Central memory CD8-positive, alpha-beta T cell (primary cell): ENCODE measurements at places on chromosomes 4 and X.

DNA sequence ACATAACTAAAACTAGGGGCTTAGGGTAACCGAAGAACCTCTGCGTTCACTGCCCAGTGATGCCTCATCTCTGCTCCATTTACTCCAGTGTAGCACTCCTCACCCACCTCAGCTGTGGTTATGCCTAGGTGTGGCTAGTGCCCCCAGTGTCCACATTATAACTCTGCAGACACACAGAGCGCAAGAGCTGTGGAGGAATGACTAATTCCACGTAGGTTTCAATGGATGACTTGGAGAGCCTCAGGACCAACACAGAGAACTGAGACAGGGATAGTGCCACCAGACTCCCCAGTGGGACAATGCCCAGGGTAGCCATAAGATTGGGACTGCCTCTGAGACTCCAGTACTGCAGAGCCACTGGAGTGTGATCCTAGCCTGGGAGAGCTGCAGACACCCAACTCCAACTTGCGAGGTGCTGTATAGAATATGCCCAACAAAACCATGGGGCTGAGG is 542.4 kb upstream of the DIPK2B start:
- no peaks in the 10 kb centered on the region for H3K27me3 ChIP-seq
- no peak for DNase-seq
- peaks cover 11% of the 10 kb centered on the region for H3K36me3 ChIP-seq
- peaks cover 5% of the 10 kb centered on the region for H3K4me1 ChIP-seq
- no peak overlapping the region for H3K4me3 ChIP-seq

GRCh38 chrX:1274786-1275185 is 6.2 kb downstream of the CSF2RA start:
- no peak for DNase-seq
- no peaks in the 10 kb centered on the region for H3K4me1 ChIP-seq
- no peaks in the 10 kb centered on the region for H3K27me3 ChIP-seq
- H3K4me3 ChIP-seq = no peak overlapping the region
- no peak overlapping the region for H3K27ac ChIP-seq

- H3K4me1 ChIP-seq = no peaks in the 10 kb centered on the region
- no peak overlapping the region for H3K4me3 ChIP-seq
- no peak for DNase-seq
- no peak overlapping the region for H3K27ac ChIP-seq
- H3K36me3 ChIP-seq = no peaks in the 10 kb centered on the region
These were observed 13.2 kb upstream of the SH3TC1 start for GRCh38 chr4:8185930-8186329.

DNA sequence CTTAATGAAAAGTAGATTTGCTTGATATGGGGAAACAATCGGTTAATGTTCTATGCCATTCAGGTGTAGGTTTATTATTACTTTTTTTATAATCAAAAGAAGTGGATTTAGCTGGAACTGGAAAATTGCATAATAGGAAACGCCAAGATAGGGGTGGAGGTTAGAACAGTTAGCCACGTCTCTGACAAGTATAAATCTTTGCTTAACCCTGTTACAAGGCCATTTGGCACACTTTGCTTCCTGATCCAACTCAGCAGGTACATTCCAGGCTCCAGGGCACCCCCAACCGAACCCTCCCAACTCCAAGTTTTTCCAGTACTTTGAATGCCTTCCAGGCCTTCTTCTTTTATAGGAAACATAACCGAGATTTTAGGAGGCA is 50.6 kb upstream of the ACSL4 start:
- H3K4me1 ChIP-seq = no peaks in the 10 kb centered on the region
- no peaks in the 10 kb centered on the region for H3K27me3 ChIP-seq
- no peak overlapping the region for H3K4me3 ChIP-seq
- no peak for DNase-seq

GRCh38 chr4:12861422-12861821 is 622.7 kb downstream of the RAB28 start:
- no peak overlapping the region for H3K4me3 ChIP-seq
- no peak for DNase-seq
- no peaks in the 10 kb centered on the region for H3K4me1 ChIP-seq
- H3K27ac ChIP-seq = no peak overlapping the region
- no peaks in the 10 kb centered on the region for H3K36me3 ChIP-seq
- no peaks in the 10 kb centered on the region for H3K27me3 ChIP-seq

DNA sequence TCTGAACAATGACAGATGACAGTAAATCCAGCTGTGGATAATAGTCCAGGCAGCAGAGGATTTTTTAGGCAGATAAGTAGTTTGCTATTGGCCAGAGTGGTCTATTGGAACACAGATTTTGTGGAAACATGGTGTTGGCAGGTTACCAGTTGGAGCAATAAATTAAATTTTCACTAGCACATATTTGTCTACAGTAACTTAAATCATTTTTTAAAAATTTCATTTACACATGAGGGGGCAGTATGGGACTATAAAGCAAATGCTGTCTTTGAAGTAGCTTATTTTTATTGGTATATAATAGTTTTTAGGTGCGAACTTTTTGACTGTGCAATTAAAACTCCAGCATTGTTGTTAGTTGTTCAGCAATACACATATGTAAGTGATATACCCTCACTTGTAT is 289.8 kb downstream of the ARHGAP10 start:
- DNase-seq = no peak
- H3K27ac ChIP-seq = no peak overlapping the region
- H3K36me3 ChIP-seq = peaks cover 3% of the 10 kb centered on the region
- H3K4me3 ChIP-seq = no peak overlapping the region

- H3K27me3 ChIP-seq = no peaks in the 10 kb centered on the region
- no peak overlapping the region for H3K27ac ChIP-seq
- H3K4me3 ChIP-seq = no peak overlapping the region
- no peaks in the 10 kb centered on the region for H3K36me3 ChIP-seq
- no peak for DNase-seq
- H3K4me1 ChIP-seq = no peaks in the 10 kb centered on the region
These were observed 132.4 kb upstream of the LIMCH1 start for GRCh38 chr4:41405464-41406112.

DNA sequence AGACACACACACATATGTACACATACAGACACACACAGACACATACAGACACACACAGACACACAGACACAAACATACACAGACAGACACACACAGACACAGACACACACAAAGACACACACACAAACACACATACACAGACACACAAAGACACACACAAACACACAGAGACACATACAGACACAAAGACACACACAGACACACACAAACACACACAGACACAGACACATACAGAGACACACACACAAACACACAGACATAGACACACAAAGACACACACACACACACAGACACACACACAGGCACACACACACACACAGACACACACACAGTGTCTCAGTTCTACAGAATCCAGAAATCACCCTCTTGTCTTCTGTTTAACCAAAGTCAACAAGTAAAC is 280.7 kb downstream of the ASMT start:
- no peak overlapping the region for H3K4me3 ChIP-seq
- no peaks in the 10 kb centered on the region for H3K27me3 ChIP-seq
- DNase-seq = no peak
- no peaks in the 10 kb centered on the region for H3K4me1 ChIP-seq

DNA sequence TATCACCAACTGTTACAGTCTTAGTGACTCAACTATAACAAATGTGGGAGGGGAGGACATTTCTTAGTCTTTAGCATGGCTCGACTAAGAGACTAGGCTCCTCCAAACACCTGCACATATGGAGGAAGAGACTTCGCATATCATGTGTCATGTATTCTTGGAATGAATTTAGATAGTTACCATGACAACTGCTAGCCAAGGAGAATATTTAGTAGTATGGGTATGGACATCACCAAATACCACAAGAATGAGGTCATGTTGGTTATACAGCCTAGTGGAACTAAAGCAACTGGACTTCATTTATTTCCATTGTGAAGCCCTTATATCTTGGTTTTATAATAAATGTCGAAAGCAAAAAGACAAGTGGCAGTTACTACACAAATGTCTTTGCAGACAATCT is 512.3 kb downstream of the CFAP47 start:
- no peak for DNase-seq
- H3K27ac ChIP-seq = no peak overlapping the region
- no peaks in the 10 kb centered on the region for H3K4me1 ChIP-seq

DNA sequence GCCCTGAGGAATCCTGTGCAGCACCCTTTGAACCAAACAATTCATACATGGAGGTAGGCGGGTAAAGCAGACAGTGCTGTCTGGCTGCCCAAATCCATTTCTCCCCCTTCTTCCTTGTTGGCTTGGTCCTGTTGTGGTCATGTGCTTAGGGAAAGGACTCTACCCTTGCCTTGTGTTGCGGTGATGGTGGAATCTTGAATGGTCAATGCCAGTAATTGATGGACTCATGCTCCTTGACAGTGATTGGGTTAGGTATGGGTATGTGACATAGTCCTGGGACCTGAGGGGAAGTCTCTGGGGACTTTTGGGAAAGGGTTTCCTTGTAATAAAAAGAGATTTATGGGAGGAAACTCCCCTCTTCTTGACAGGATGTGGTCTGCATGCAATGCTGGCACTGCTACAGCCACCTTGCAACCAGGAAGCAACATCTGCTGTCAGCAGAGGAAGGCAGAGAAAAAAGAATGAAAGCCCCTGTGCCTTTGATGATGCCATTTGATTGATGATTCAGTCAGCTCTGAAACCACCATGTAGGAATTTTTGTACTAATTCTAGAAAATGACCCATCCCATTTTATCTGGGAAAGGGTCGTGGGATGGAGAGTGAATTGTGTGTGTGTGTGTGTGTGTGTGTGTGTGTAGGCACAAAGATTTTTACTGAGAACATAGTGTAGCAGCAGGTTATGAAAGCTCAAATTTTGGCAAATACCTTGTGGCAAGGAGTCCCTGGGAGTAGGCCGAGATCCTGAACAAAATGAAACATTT is 30.0 kb upstream of the HUWE1 start:
- H3K27ac ChIP-seq = peak overlapping the region; percentile 96
- peak overlapping the region; percentile 49 for H3K4me3 ChIP-seq
- peaks cover 3% of the 10 kb centered on the region for H3K36me3 ChIP-seq
- peak; percentile 23 for DNase-seq
- peaks cover 38% of the 10 kb centered on the region for H3K4me1 ChIP-seq

DNA sequence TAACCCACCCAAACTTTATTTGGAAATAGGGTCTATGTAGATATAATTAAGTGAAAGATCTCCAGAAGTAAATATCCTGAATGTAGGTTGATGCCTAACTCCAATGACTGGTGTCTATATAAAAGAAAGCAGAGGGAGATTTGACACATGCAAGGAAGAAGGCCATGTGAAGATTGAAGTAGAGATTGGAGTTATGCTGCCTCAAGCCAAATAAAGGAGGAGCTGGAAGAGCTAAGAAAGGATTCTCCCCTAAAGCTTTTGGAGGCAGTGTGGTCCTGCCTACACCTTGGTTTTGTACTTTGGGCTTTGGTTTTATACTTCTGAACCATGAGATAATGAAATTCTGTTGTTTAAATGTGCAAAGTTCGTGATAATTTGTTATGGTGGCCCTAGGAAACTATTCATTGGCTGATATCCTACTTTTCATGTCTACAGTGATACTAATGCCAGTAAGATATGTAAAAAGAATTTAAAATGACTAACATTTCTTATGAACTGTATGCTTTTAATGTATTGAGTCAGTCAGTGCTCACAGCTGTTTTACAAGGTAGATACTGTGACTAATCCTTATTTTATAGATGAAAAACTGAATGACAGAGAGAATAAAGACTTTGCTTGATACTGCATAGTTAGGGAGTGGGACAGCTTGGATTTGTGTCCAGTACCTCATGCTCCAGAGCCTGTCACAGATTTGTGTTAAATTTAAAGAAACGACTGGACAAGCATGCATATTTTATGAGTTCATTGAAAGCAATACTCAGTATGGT is 5.9 kb upstream of the RAB40AL start:
- no peak overlapping the region for H3K4me3 ChIP-seq
- H3K27ac ChIP-seq = no peak overlapping the region
- no peaks in the 10 kb centered on the region for H3K4me1 ChIP-seq
- DNase-seq = no peak
- no peaks in the 10 kb centered on the region for H3K27me3 ChIP-seq

- H3K4me1 ChIP-seq = no peaks in the 10 kb centered on the region
- peaks cover 10% of the 10 kb centered on the region for H3K27me3 ChIP-seq
- H3K27ac ChIP-seq = no peak overlapping the region
- no peak for DNase-seq
- no peak overlapping the region for H3K4me3 ChIP-seq
These were observed 41.3 kb upstream of the GPR78 start for GRCh38 chr4:8538703-8539567.

GRCh38 chr4:2827071-2827873 is 16.4 kb upstream of the ADD1 start:
- H3K36me3 ChIP-seq = peaks cover 42% of the 10 kb centered on the region
- DNase-seq = no peak
- no peaks in the 10 kb centered on the region for H3K27me3 ChIP-seq
- H3K4me1 ChIP-seq = peaks cover 39% of the 10 kb centered on the region
- peak overlapping the region; percentile 61 for H3K27ac ChIP-seq
- no peak overlapping the region for H3K4me3 ChIP-seq
